Iris pigment epithelial cell (primary cell): ENCODE measurements at places on chromosomes 3 and 15.

DNA sequence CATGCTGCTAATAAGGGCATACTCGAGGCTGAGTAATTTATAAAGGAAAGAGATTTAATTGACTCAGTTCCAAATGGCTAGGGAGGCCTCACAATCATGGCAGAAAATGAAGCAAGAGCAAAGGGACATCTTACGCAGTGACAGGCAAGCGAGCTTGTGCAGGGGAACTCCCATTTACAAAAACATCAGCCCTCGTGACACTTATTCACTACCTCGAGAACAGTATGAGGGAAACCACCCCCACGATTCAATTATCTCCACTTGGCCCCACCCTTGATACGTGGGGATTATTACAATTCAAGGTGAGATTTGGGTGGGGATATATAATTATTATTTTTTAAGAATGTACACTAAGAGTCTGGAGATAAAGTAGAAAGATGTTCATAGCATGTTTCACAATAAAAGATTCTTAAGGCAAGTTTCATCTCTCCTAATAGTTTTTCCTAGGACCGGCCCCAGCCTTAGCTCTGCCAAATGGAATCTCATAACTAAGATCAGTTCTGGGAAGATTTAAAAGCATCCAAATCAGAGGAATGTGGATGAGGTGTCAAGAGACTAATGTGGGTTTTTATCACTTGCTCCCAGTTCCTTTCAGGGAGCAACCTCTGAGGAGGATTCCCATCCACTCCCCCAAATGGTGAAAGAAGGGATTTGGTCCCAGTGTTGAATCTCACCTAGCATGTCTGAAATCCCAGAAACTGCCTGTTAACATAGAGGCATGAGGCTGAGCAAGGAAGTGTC is 221.0 kb downstream of the ZMAT3 start:
- DNase-seq: no peak

- DNase-seq: no peak
These were observed 364.5 kb downstream of the MAGI1 start for GRCh38 chr3:65674226-65674625.

DNA sequence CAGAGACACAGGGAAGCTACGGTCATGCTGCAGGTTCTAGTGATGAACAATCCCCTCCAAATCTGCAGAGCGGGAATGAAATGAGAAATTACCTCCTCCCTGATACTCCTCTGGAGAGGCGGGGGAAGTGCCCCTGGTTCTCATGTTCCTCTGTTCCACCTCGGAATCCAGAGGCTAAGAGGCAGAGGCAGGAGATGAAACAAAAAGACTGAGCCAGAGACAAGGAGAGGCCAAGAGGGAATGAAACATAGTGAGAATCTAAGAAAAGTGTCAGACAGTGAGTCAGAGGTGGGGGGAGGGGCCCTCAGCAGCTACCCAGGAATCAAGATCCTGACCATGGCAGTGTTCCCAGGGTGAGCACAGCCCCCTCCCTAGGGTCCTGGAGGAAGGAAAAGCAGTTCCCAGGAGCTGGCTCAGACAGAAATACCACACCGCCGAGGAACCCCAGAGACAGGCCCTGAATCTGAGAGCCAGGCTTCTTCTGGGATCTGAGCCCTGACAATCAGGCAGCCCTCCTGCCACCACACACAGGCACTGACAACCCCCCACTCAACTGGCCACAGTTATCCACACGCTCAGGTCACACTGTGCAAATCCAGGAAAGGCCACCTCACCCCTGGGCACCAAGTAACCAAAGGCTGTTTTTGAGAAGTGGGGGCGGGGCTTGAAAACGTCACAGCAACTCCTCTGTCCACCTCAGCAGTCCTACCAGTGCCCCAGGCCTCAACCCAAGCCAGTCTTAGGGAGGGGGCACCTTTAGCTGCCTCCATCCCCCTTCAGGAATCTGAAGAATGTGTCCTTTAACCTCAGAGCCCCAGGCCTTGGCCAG is 2.4 kb downstream of the CSRNP1 start:
- DNase-seq: peak; percentile 96

DNA sequence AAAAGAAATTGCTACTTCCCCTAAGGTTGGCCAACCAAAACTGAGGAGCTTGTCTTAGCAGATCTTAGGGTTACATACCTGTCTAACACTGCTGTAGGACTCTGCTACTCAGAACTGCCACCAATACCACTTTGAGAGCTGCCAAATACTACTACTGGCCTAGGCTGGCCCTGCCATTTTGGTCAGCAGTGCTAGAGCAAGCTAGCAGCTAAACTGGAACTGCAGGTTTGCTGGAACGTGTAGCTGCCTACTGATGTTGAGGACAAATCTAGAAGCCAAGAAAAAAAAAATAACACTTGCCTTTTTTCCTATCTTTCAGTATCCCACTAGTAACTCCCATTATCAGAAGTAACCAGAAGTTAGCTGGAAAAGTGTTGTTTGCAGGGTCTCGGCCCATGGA is 387.4 kb downstream of the RBMS3 start:
- DNase-seq: no peak

GRCh38 chr3:134369231-134369741 is 5.0 kb downstream of the AMOTL2 start:
- peak; percentile 91 for DNase-seq
